ENCODE measurements at places on chromosomes 13 and 19. TPM values are rescaled to one million over a fixed set of nuclear protein-coding genes. Genes with fewer than 3 reads are reported as not detected.

The ARHGAP33 gene
- 4.2 TPM for total RNA-seq

The CRX gene
- total RNA-seq = not detected

The DLEU7 gene
- not detected for total RNA-seq

The C1QTNF9 gene
- total RNA-seq = 3.9 TPM

The POGLUT2 gene
- total RNA-seq = 3.5 TPM

The IL4I1 gene
- total RNA-seq = not detected

The CEACAM4 gene
- 0.52 TPM for total RNA-seq

The SERTM1 gene
- 3.1 TPM for total RNA-seq

The ITGBL1 gene
- total RNA-seq = 3.1 TPM

The CBLC gene
- not detected for total RNA-seq

The CGB5 gene
- not detected for total RNA-seq

The RYR1 gene
- 1.1 TPM for total RNA-seq

The C3 gene
- total RNA-seq = 398 TPM

The ATP8B3 gene
- 0.89 TPM for total RNA-seq

The DCLK1 gene
- total RNA-seq = 9.9 TPM

The NXNL1 gene
- total RNA-seq = not detected

The XRCC1 gene
- total RNA-seq = 15.7 TPM

The CHAF1A gene
- 7.2 TPM for total RNA-seq

The URAD gene
- not detected for total RNA-seq

All from left ventricle myocardium superior (tissue), 1 donor.